ENCODE measurements at places on chromosomes 4 and X.

DNA sequence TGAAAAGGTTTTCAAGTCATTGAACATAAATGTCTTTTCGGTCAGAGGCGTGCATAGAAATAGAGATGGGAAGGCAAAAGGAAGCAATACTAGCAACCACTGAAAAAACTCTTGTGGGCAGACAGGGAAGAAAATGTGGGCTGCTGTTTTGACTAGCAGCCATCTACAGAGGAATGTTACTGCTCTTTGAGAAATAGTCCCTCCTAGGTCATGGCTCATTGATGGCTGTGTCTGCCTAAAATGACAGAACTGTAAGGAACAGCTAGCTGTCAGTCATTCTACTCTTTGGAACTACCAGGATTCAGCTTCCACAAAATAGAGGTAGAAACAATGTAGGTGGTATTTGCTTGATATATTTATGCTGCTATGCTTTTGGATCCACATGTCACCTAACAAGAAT lies 26.9 kb upstream of the TMPRSS11B start:
- DNase-seq, result no peak

DNA sequence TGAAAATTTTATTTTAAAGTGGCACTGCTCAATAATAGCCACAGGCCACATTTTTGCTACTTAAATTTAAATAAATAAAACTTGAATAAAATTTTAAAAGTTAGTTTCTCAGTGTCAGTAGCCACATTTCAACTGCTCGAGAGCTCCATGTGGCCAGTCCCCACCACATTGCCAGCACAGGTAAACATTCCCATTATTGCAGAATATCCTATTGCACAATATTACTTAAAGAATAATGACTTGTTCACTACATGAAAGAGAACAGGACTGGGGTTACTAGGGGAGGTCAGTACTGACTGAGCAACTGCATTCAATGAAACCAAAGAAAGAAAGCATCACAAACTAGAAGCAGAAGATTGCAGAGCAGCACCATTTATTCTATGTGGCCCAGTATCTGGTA lies 2201.6 kb upstream of the TENM3 start:
- no peak for DNase-seq

GRCh38 chr4:140286456-140286855 lies 87.0 kb upstream of the SCOC start:
- DNase-seq, result no peak

DNA sequence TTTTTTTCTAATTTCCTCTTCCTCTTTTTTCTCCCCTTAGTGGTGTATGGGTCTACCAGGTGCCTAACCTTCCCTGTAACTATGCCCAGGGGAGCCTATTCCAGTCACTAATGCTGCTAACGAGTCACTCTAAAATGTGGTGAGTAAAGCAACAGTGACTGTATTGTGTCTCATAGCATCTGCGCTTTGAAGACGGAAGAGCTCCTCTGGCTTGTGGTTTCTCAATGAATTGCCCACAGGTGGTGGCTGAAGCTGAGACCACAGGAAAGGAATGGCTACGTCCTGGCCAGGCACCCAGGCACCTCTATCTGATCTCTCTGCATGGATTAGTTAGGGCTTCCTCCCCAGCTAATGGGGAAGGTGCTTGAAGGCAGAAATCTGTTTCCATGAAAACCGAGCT lies 763.5 kb upstream of the FRG1 start:
- DNase-seq, result no peak

GRCh38 chr4:42262701-42263490 lies 110.4 kb upstream of the BEND4 start:
- no peak for DNase-seq

DNA sequence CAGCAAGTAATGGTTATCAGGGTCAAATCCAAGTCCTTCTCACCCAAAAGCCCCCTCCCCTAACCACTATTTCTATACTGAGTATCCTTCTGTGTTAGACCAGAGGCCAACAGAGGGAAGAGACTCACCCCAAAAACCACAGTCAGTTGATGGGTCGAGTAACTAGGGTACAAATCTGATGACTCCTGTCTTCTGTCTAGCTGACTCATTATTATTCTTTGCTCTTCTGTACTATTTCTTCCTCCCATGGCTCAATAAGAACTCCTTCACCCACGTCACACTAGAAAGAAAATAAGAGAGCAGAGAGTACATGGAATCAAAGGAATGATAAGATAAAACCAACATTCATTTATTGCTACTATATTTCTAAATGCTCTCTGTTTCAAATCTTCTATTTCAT lies 2.0 kb downstream of the RAB40A start:
- DNase-seq, result no peak
